Suppressor macrophage (primary cell): ENCODE measurements at places on chromosomes 6 and 20.
A peak's percentile ranks its signal among the peaks of the same experiment; 100 is the strongest.

DNA sequence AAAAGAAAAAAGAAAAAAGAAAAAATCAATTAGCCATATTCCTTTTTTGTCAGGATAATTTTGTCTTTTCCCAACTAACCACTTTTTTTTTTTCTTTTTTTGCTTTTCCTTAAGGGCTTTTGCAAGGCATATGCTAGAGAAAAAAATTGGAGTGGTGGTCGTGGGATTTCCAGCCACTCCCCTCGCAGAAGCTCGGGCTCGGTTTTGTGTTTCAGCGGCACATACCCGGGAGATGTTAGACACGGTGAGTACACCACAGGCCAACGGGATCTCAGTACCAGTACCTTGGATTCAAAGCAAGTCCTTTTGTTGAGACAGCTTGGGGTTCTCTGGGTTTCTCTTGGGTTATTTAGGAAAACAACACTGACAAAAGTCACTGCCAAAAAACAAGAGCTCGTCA lies 61.2 kb upstream of the ISM1 start:
- no peak for DNase-seq

GRCh38 chr6:21826023-21826422 lies 232.5 kb downstream of the SOX4 start:
- no peak for DNase-seq

DNA sequence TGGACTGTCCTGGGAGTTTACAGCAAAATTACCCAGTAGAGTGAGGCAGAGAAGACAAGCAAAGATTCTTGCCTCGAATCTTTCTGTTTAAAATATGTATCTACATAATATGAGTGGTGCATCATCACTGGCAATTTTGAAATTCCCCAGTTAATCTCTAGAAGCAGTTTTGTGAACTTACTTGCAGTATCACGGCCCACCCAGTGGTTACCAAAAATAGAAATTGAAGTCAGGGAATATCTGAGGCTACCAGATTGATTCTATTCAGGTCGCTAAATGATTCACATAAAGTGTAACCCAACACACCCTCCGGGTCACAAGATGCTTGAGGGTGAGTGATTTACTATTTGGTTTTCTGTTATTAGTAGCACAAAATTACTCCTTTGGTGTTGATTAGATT lies 111.9 kb downstream of the PPP1R14C start:
- no peak for DNase-seq

GRCh38 chr6:88919032-88919431 lies 44.4 kb downstream of the RNGTT start:
- DNase-seq: no peak

DNA sequence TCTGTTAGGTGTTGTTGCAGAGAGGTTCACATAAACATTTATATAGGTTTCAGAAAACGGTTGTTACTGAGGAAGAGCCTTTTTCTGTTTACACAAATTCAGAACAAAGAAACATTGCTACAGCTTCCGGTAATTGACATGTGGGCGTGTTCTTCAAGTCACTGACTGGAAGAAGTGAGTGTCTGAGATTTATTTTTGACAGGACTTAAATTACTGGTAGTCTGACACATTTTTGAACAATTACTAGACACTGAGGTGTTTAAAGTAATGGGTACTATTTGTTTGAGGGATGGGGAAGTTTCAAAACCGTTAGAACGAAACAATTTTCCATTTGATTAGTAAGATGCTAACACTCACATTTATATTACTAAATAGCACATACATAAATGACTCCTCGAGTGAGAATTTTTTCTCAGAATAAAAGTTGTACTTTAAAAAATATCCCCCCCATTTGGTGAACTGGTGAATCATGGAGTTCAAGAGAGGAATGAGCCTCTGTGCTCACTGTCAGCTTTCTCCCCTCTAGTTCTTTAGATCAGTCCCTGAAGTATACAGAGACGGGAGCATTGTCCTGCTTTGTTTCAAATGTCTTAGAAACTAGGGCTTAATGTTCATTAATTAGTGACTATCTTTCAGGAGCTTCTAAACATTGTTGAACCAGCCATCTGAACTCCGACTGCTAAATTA lies 98.7 kb downstream of the TSHZ2 start:
- peak; percentile 13 for DNase-seq

GRCh38 chr20:63639093-63639975 lies 12.4 kb upstream of the GMEB2 start:
- peak; percentile 48 for DNase-seq

DNA sequence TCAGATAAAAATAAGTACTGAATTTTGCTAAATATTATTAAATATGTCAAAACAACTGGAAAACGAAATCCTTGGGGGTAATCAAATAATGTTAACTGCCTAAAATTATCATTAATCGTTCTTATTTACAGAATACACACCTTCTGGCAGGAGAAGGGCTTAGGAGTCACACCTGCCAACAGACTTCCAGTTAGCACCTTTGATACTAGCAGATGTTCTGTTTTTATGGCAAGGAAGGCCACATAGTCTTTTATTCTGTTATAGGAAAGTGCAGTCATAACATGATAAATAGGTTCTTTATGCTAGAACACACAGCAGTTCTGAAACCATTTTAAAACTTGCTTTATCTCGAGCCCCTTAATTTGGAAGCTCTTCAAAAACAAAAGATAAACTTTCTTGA lies 464.1 kb downstream of the UTRN start:
- no peak for DNase-seq

DNA sequence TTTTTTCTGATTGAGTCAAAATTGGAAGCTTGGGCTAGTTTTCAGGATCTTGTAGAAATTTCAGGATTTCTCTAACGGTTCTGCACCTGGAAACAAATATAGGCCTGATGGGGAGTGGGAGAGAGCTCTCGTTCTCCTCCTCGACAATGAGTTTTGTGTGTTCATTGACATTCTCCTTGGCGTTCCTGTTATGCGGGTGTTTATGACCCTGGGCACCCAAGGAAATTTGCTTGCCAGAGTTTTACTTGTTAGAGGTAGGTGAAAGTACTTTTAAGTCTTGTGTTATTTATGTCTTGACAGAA lies 2.2 kb downstream of the ASXL1 start:
- DNase-seq: no peak

DNA sequence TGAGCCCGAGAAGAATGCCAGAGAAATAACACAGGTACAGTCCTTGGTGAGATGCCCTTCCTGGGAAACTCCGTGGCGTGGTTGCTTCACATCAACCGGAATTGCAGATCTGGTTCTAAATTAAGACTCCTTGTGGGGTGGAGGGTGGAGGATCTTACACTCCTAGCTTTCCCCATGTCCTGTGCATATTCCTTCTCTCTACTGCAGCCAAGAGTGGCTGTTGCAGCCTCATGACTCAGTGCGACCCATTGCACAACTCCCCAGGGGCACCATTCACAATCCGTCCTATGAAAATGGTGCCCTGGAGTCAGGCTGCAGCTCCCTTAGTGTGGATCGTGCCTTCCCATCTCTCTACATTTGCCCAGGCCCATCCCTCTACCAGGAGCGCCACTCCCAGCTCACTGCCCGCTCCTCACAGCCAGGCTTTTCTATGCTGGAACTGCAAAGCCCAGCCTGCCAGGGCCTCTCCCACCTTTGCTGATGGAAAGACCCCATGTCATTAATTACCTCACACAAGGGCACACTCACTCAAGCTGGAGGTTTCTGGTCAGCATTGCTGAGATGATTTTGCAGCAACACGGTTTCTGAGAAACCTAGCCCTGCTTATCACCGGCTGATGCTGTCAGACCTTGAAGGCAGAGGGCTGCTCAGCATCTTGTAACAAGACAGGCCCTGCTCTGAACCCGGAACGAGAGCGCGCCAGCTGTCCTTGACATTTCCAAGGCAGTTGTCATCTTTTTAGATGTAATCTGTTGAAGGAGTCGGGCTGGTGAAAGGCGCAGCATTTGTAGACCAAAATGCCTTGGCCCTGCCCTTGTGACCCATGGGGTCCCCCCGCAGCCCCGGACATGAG lies 39.7 kb downstream of the SIRPA start:
- DNase-seq: peak; percentile 68

DNA sequence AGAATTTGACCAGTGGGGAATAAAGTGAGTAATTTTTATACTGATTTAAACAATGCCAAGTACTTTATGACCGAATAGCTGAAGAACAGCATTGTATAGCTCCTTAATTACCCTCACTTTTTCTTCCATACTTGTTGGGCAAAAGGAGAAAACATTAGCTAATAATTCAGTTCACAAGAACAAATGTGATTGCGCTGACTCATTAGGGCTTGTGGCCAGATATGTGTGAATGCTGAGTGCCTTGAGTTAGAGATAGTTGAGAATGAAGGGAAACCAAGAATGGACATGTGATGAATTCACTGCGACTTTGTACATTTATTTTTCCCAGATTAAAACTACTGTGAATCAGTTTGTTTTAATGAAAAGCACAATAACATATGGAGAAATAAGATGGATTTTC lies 669.4 kb downstream of the TFAP2A start:
- DNase-seq: no peak

DNA sequence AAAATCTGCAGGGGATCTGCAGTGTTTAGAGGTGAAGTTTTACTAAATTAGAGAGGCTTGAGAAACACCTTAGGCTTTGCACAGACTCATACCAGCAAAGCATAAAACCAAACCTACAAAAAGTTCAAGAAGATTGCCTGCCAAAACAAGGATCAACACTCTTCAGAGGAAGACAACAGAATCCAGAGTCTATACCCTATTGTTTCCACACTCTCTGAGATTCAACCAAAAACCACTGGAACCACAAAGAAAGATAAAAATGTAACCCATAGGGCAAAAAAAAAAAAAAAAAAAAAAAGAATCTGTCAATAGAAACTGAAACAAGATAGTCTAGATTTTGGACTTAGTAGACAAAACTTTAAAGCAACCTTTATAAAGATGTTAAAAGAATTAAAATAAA lies 102.7 kb downstream of the ANKRD60 start:
- DNase-seq: no peak

DNA sequence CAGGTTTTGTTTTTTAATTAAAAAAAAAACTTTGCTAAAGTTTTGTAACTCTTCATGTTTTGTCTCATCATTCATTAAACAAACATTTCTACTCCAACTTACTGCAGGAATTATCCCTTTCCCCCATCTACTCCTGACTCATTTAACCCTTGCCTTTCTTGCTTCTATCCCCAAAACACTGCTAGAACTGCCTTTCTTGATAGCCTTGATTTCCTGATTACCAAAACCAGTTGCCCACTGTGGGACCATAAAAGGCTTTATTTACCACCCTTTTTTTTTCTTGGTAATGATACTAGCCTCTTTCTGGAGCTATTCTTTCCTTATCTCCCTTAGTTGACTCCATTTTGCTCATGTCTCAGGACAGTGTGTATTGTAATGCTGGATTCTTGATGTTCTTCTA lies 15.3 kb downstream of the AFDN start:
- no peak for DNase-seq

- DNase-seq: peak; percentile 17
Measured at GRCh38 chr6:79196912-79197311, 37.6 kb downstream of the HMGN3 start.

DNA sequence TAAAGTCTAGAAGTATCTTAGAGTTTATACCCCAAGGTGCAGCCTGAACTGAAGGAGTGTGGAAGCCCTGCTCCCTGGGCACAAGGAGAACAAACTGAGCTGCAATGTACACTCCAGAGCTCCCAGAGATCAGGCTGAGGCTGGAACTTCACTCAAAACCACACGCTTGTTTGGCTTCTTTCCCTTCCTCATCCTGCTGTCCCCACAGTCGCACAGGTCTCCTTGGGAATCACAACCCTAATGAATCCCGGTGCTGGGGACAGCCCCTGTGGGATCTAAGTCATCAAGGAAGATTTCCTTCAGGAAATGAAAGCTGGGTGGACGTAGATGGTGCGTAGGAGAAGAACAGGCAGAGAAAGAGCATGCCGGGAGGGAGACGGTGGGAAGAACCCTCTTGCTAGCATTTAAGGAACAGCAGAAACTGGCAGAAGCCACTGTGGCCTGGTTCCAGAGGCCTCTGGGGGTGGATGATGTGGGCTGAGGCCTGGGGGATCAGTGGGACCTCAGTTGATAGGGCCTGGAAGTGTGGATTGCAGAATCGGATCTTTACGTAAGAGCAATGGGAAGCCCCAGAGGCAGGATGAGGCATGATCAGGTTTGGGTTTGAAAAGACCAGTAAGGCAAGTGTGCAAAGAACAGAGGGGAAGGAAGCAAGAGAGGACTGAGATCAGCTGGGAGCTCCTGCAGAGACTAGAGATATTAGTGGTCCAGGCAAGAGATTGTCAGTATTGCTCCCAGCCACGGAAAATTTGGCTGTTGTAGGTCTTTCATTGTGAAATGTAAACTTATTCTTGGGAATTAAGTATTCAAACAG lies 21.4 kb downstream of the CYP24A1 start:
- peak; percentile 28 for DNase-seq

DNA sequence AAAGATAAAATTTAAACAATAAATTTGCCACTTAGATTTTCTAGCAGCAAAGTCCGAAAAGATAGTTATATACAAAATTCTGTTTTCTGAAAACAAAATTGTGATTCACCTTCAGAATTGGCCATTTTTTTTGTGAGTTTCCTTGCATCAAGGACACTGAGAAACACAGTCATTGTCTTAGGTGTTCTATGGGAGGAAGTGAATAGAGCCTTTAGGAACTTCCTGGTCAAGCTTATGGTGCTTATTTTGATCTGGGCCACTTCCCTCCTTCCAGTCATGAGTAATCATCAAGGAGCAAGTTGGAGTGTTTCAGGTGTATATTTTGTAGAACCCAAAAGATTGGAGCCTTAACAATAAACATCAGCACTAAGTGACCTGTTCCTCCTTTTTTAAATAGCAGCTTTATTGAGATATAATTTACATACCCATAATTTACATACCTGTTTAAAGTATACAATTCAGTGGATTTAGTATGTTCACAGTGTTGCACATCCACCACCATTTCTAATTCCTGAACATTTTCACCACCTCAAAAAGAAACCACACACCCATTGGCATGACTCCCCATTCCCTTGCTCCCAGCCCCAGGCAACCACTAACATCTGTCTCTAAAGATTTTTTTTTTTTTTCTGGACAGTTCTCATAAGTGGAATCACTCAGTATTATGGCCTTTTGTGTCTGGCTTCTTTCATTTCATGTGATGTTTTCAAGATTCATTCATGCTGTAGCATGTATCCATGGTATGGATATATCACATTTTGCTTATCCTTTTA lies 17.6 kb downstream of the TMEM74B start:
- DNase-seq: no peak

DNA sequence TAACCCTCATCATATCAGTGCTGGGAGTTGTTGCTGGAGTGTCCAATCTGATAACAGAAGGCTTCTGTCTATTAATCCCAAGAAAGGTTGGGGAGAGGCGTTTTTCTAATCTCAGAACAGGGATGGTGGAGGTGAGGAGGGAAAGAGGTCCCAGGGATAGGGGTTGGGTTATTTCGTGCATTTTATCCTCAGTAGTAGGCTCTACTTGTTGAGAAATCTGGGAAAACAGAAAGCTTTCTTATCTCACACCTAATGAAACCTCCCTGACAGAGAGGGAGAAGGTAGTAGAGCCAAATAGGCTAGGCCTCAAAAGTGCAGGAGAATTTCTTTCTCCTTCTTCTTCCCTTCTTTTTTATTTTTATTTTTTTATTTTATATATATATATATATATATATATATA lies 281.8 kb upstream of the MAP3K7 start:
- DNase-seq: no peak

DNA sequence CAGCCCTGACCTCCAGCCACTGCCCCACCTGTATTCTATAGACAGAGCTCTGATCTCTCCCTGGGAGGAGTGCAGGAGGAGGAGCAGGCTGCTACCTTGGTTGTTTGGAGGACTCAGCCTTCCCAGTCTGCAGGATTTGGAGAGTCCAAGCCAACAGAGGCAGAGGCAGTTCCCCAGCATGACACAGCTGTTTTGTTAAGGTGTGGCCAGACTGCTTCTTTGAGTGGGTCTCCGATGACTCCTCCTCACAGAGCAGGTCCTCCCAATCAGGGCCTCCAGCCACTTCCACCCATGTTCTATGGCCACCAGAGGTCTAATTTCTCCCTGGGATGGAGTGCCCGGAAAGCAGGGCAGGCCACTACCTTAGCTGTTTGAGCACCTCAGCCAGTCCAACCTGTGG lies 203.5 kb downstream of the HACE1 start:
- no peak for DNase-seq
